Activated T-helper 2 cell treated with anti-CD3 and anti-CD28 coated beads, Interferon-gamma antibody, Interleukin-2, Interleukin-4, amounts not matched to agents 10 μg/mL and 5 μg/mL and 100 μg/mL, durations not matched to agents 14 hours and 24 hours and 36 hours (primary cell): ENCODE measurements at places on chromosomes 13 and 19. TPM values are rescaled to one million over a fixed set of nuclear protein-coding genes. Genes with fewer than 3 reads are reported as not detected.

The GIPC3 gene
- 0.16 and 0.32 TPM in 2 replicates for total RNA-seq

The ATP12A gene
- total RNA-seq: 1.1 TPM in 2 replicates

The PALM3 gene
- total RNA-seq: 0.34 TPM in 1 of 2 replicates, not detected in the other

The FUT2 gene
- not detected in 2 replicates for total RNA-seq

- no peak overlapping the region for H3K4me3 ChIP-seq
- H3K27ac ChIP-seq: no peak overlapping the region
- no peak for DNase-seq
- no peaks in the 10 kb centered on the region for H3K4me1 ChIP-seq
- H3K27me3 ChIP-seq: no peaks in the 10 kb centered on the region
- no peaks in the 10 kb centered on the region for H3K36me3 ChIP-seq
These were observed 204.4 kb upstream of the TRPC4 start for GRCh38 chr13:38073931-38074330.

GRCh38 chr13:94701313-94702180 is 10.8 kb downstream of the SOX21 start:
- H3K4me1 ChIP-seq: peaks cover 3% of the 10 kb centered on the region
- peaks cover 3% of the 10 kb centered on the region for H3K36me3 ChIP-seq
- H3K4me3 ChIP-seq: no peak overlapping the region
- no peak for DNase-seq
- peaks cover 79% of the 10 kb centered on the region for H3K27me3 ChIP-seq

DNA sequence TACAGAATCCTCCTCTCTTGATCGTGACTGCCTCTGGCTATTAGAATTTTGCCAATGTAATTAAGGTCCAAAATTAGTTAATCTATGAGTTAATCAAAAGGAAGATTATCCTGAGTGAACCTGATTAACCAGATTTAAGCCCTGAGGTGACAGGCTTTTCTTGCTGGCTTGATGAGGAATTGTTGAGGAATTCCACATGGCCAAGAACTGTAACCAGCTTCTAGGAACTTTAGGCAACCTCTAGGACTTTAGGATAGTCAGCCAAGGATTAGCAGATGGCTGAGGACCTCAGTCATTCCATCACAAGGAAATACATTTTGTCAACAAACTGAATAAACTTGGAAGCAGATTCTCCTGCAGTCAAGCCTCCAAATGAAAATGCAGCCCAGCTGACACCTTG is 84.8 kb downstream of the STOML3 start:
- H3K4me3 ChIP-seq: no peak overlapping the region
- H3K36me3 ChIP-seq: no peaks in the 10 kb centered on the region
- peaks cover 7% of the 10 kb centered on the region for H3K27me3 ChIP-seq
- H3K4me1 ChIP-seq: no peaks in the 10 kb centered on the region

DNA sequence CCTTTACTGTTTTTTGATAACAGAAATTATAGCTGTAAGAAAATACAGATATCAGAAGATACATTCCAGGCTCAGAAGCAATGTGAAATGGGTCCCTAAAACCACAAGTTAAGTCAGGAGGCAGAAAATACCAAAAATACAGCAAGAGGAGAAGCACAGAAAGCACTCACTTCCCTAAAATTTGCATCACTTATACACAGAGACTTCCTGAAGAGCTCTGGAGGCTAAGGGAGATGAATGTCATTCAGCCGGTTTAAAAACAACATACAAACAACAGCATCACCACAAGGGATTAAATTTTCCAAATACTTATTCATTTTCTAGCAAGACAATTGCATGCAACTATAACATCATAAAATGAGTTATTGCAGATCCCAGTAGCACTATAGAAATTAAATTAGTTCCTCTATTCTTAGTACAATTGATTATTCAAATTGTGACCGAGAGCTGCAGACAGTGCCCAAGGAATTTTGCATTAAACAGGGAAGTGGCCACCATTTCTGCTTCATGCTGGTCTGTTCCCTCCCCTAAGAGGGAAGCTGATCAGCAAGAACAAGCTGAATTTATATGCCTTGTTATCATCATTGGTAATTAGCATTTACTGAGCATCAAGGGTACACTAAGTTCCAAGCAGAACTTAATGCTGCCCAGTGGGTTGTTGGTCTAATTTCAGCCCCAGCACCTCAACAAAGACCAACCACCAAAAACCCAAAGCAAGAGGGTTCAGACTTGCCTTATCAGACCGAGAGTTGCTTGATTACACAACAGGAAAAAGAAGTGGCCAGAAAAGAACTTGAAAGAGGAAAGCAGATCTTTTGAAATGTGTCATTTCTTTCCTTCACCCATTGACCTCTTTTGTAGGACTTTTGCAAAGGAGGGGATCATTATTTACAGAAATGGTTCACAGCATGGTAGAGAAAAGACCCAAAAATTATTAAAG is 140.7 kb downstream of the KCTD12 start:
- H3K27me3 ChIP-seq: peaks cover 6% of the 10 kb centered on the region
- no peak overlapping the region for H3K4me3 ChIP-seq
- no peaks in the 10 kb centered on the region for H3K36me3 ChIP-seq
- H3K27ac ChIP-seq: no peak overlapping the region
- H3K4me1 ChIP-seq: peaks cover 4% of the 10 kb centered on the region

GRCh38 chr19:6048793-6049405 is 61.4 kb downstream of the RFX2 start:
- peaks cover 5% of the 10 kb centered on the region for H3K27me3 ChIP-seq
- DNase-seq: peak; percentile 65
- H3K4me1 ChIP-seq: peaks cover 8% of the 10 kb centered on the region

DNA sequence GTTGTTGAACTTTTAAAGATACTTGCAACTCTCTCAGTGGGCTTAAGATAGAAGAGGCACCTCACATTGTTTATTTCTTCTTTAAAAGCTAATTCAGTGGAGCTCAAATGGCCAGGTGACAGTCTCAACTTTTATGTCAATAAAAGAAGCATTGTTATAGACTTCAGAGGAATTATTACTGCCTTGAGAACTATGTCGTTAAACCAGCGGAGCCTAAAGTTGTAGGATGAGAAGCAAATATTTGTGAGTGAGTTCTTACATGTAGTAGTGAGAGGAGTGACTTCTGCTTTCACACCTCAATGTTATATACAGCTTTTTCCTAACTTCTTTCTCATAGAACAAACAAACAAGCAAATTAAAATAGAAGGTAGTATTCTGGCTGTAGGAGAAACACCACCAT is 31.2 kb upstream of the DGKH start:
- DNase-seq: no peak
- H3K27ac ChIP-seq: no peak overlapping the region
- no peaks in the 10 kb centered on the region for H3K4me1 ChIP-seq
- no peak overlapping the region for H3K4me3 ChIP-seq
- no peaks in the 10 kb centered on the region for H3K36me3 ChIP-seq
- H3K27me3 ChIP-seq: peaks cover 30% of the 10 kb centered on the region

- no peaks in the 10 kb centered on the region for H3K27me3 ChIP-seq
- DNase-seq: peak; percentile 29
- no peak overlapping the region for H3K4me3 ChIP-seq
- peak overlapping the region; percentile 71 for H3K27ac ChIP-seq
These were observed 62.1 kb downstream of the ARHGEF7 start for GRCh38 chr13:111177081-111177711.

GRCh38 chr19:54429545-54430227 is 14.4 kb downstream of the TTYH1 start:
- peaks cover under 1% of the 10 kb centered on the region for H3K4me1 ChIP-seq
- no peak overlapping the region for H3K27ac ChIP-seq
- no peak for DNase-seq

DNA sequence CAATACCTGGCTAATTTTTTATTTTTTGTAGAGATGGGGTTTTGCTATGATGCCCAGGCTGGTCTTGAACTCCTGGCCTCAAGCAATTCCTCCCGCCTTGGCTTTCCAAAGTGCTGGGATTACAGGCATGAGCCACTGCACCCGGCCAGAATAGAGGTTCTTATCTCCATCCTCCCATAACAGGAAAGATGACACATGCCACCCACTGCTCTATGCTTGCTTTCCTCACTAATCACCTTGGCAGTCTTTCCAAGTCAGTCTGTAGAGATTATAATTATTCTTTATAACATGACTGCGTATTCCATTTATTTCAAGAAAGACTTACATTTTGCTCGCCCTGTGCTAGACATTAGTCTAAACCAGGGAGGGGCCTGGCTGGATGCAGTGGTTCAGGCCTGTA is 6.7 kb downstream of the VAV1 start:
- H3K36me3 ChIP-seq: peaks cover 58% of the 10 kb centered on the region
- no peak for DNase-seq
- peaks cover 39% of the 10 kb centered on the region for H3K4me1 ChIP-seq
- H3K27me3 ChIP-seq: no peaks in the 10 kb centered on the region
- H3K4me3 ChIP-seq: no peak overlapping the region

DNA sequence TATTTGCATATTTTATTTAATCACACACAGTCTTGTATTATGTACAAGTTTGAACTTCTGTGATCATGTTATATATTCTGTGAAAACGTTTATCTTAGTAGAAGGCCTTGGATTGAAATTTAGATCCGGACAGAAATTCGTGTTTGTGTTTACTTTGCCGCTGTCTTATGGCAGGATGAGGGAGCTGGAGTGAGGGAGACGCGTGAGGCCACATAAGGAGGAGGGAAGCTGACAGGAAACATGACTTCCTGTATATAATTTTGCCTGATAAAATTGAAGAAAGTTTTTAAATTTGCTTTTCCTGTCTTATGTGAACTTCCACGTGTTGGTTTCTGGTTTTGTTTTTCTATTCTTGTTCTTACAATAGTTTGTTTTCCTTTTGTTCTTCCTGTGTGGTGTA is 200.2 kb downstream of the MTUS2 start:
- H3K36me3 ChIP-seq: no peaks in the 10 kb centered on the region
- H3K27ac ChIP-seq: no peak overlapping the region
- H3K4me1 ChIP-seq: peaks cover 6% of the 10 kb centered on the region
- no peaks in the 10 kb centered on the region for H3K27me3 ChIP-seq
- no peak overlapping the region for H3K4me3 ChIP-seq
- DNase-seq: no peak

DNA sequence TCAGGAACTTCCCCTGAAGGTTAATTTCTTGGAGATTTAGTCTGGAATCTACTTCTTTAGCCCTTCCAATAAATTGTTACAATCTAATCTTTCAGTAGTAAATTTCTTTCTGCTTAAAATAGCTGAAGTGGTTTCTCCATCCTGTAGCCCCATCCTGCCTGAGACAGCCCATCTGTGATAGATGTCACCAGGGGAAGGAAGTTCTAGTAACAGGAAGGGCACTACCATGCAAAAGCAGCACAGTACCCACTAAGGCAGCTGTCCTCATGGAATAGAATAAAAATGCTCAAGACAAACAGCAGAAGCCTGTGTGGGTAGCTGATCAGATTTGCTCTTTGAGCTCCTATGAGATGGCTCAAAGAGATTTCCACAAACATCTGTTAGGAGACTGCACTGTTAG is 1036.5 kb downstream of the SLITRK5 start:
- H3K27me3 ChIP-seq: no peaks in the 10 kb centered on the region
- no peaks in the 10 kb centered on the region for H3K36me3 ChIP-seq
